ENCODE measurements at places on chromosomes 2 and 18.

DNA sequence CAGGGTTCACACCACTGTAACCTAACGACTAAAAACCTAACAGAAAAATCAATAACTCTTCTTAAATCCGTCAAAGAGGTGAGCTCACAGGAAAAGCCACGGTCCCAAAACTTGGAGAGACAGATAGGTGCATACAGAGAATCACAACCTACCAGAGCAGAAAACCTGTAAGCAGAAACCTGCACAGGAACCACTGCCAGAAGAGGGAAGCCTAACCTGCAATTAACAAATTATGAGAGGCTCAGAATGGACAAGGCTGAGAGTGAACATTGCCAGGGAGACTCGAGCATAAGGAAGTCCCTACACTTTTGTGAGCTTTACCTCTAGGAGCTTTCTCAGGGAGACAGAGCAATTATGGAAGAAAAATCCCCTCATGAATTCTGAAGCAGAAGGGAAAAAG, 156.2 kb upstream of the NETO1 start:
- DNase-seq = no peak

GRCh38 chr2:234211797-234212196, 161.3 kb downstream of the SPP2 start:
- DNase-seq = no peak

DNA sequence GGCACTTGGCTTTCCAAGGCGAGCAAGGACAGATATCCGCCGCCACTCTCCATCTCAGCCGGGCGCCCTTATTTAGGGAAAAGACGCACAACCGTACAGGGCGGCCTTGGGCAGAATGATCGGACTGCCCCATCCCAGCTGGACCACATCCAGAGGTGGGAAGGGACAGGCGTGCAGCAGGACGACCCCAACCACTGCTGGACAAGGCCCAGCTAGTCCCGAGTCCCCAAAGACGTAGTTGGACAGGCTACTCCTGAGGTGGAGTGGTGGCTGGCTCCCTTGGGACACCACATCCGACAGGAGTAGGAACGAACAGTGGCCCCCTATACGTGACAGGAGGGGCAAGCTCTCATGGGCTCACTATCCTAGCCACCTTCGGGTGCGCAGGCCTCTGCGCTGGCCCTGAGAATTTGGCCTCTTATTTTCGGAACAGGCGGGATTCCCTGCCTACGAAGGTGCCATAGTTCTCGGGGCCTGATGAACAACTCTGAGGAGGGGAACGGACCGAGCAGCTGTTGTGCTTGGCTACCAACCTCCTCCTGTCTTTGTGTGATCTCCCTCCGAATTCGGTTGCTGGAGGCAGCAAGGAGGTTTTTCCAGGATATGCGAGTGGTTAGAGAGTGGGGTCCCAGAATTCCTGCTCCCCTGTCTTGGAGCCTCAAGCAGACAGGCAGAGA, 2.3 kb downstream of the FEV start:
- DNase-seq = no peak

DNA sequence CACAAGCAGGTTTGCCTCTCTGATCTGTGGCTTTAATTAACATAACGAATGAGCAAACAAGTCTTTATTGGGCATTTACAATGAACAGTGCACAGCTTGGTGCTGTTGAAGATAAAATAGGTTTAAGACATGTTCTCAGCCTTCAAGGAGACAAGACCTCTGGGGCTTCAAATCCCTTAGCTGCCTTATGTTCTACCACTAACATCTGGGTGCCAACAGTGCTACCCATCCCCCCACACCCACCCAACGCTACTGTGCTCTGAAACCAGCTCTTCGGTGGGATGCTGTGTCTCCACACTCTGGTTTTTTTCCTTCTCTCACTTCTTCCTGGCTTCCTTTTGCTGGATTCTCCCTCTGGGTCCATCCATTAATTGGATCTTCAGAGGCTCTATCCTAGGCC, 14.1 kb upstream of the B3GNT2 start:
- no peak for DNase-seq

DNA sequence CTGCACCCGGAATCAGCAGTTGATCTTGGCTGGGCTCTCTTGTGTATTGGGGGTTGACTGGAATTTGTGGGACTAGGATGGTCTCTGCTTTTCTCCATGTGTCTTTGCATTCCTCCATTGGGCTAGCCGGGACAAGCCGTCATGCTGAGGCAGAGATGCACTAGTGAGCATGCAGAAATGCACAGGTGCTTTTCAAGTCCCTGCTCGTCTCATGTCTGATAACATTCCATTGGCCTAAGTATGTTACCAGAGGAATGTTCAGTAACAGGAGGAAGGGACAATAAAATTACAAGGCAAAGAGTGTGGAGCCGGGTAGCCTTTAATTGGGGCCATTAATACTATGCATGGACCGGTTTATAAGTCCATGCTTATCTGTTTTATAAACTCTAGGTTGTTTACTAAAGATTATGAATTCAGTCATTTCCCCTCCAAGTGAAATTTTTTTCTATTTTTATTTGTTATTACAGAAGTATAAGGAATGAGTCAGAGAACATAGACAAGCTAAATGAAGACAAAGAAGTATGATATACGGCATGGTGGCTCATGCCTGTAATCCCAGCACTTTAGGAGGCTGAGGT, 24.4 kb upstream of the AAK1 start:
- DNase-seq = no peak

GRCh38 chr18:42030586-42031182, 75.7 kb downstream of the PIK3C3 start:
- DNase-seq = no peak

DNA sequence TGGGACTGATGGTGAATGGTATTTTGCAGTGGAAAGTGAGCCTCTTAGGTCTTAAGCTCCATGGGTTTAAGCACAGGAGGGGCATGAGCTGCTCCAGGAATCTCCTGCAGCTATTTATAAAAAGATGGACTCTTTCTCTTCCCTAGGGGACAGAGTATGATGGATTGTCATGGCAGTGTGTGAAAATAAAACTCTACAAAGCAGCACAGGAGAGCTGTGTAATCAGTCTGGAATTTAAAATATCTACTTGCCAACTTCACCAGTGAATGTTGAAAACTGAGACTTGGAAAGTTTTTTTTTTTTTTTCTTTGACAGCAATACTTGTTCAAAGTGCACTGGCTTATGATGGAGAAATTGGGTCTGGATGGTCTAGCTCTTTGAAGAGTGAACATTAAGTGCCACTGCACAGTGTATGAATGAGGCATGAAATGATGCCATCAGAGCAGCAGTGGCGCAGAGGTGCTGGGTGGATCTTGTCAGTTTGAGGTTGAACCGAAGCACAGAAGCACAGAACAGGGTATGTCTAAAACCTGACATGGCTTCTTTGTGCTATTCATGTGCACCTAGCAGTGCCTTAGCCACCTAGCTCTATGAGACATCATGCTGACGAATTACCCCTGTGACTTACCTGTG, 245.4 kb downstream of the PTPRM start:
- no peak for DNase-seq

- DNase-seq = no peak
Observed at GRCh38 chr2:31483246-31483645, 68.7 kb upstream of the XDH start.

- no peak for DNase-seq
Observed at GRCh38 chr2:202186641-202187202, 51.7 kb downstream of the SUMO1 start.

GRCh38 chr2:112482309-112483041, 519 bp downstream of the TTL start:
- peak; percentile 13 for DNase-seq

GRCh38 chr2:119389615-119390306, 23.0 kb downstream of the DBI start:
- DNase-seq = no peak

GRCh38 chr18:6781142-6781714, 51.7 kb downstream of the ARHGAP28 start:
- no peak for DNase-seq

DNA sequence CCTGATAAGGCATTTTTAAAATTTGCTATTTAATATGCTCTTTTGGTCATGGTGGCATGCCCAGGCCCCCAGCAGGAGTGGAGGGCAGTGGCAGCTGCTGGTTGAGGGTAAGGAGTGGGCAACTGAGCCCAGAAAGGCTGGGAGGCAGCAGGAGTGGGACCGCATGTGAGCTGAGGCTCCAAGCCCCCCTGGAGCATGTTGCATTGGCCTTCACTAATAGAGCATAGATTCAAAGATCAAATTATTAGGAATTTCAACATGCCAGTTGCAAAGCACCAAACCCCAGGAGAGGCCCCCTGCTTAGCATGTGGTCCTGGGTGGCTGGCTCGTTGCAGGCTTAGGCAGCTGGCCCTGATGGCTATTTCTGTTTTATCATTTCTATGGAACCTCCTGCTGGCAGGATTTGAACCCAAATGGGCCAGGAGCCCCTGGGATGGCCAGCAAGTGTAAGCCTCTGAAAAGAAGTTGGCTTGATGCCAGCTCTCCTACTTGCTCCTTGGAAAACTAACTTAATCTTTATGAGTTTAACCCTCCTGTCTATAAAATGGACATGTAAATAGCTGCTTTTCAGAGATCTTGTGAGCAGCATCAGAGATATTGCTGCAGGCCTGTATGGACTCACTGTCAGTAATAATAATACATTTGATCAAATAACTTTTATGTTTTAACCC, 42.1 kb upstream of the TMEM131 start:
- no peak for DNase-seq

GRCh38 chr2:46967990-46968647, 52.5 kb upstream of the MCFD2 start:
- DNase-seq = no peak

DNA sequence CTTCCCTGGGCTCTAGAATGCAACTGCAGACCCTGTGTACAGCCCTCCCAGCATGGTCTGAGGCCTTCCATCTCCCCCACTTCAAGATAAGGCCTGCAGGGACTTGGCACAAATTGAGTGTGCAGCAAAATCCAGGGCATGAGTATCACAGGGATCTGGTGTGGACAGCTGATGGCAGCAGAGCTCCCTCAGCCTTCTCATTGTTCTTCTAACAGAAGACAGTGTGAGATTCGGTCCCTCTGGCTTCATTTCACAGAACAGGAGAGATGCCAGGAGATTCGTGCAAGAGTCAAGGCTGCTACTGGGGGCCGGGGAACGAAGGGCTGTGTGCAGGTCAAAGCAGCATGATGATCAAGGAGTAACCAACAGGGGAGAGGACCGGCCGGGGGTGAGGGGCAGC, 85.8 kb downstream of the UXS1 start:
- DNase-seq = no peak

DNA sequence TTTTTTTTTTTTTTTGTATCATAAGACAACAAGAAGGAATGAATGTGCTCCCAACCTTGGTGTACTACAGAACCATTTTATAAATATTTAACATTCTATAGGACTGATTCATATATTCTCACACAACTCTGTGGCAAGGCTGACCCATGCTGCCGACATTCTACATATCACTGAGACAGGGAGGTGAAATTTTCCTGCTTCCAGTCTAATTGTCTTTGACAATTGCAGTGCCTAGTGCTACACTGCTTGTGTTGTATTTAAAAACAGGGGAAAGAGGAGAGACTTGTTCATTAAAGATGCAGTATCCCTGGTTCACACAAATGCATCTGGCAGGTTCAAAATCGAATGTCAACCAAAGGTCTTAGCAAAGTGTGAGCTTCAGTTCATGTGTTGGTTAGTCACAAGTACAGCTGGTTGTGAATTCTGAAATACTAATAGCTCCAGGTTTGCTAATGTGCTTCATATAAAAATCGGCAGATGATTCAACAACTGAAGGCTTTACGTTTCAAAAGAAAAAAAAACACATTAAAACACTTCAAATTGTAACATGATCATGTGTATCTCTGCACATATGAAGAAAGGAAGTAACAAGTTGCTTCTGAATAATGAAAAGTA, 130.8 kb downstream of the FIGN start:
- no peak for DNase-seq

- DNase-seq = no peak
Observed at GRCh38 chr2:69307579-69308064, 79.4 kb downstream of the GFPT1 start.

DNA sequence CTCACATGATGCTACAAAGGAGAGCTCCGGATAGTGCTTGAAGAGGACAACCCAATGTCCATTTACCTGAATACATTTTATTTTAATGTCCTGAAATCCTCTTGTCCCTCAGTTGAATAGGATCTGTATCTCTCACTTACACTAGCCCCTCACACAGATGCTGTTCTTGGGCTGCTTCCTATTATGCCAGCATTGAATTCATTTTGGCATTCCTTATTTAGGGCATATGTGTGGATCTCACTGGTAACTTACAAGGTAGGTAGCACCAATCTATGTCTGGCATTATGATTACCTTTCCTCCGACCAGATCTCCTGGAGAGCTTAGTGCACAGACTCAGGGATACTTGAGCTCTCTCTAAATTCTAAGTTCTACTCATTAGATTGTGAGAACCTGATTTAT, 799.7 kb upstream of the FSHR start:
- DNase-seq = no peak

- no peak for DNase-seq
Observed at GRCh38 chr2:229955663-229956062, 33.4 kb downstream of the FBXO36 start.

- DNase-seq = no peak
Observed at GRCh38 chr2:206056286-206056685, 29.7 kb downstream of the INO80D start.

DNA sequence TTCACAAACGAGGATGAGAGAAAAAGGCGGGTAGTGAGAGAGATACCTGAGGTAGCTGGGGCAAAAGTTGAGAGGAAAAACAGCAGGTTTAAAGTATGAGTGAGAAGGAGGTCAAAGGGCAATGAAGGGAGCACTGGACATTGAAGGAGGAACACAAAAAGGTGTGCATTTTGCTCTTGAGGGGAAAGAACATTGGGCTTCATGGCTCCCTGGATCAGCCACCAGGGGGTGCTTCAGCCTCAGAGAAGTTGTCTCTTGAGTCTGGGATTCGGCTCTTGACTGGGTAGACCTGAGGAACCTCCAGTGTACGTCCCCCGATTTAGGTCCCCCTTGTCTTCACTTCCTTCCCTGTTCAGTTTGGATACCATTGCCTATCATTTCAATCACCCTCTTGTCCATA, 128.5 kb downstream of the RAPGEF4 start:
- DNase-seq = no peak

Data from stimulated activated CD8-positive, alpha-beta memory T cell treated with anti-CD3 and anti-CD28 coated beads, Interleukin-15, amount 100 ng/mL, for 24 hours (primary cell).